ENCODE measurements at places on chromosomes 4 and X.

GRCh38 chrX:81205551-81205950 is 3.6 kb downstream of the SH3BGRL start:
- DNase-seq: no peak

GRCh38 chrX:41604766-41605543 is 83.8 kb upstream of the GPR34 start:
- DNase-seq: no peak

DNA sequence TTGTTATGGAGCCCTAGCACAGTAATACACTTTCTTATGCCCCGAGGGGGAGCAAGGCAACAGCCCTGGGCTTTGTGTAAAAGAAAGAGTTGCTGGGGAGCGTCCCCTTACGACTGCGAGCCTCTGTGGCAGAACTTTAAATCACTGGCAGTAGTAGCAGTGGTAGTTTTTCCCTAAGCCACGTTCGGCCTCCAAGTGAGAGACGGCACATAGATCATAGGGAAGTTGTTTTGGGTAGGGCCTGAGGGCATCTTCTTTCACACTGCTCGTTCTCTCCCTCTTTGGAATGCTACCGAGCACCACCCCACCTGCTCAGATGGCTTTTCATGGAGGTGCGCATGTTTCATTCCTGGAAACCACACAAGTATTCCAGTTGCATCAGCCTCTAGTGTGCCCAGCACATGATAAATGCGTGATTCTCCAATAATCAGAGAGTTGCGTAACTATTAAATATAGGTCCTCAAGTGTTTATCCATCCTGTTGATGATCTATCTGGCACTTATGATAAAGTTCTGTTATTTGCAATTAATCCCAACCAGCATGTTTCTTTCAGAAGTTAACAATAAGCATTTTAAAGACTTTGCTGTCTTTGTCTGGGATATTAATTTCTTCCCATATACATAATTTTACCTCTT is 7.0 kb upstream of the SYNPO2 start:
- no peak for DNase-seq

GRCh38 chr4:148225639-148226038 is 216.6 kb downstream of the NR3C2 start:
- no peak for DNase-seq

All from G401 (cell line).